ENCODE measurements at places on chromosomes 2 and 18.

DNA sequence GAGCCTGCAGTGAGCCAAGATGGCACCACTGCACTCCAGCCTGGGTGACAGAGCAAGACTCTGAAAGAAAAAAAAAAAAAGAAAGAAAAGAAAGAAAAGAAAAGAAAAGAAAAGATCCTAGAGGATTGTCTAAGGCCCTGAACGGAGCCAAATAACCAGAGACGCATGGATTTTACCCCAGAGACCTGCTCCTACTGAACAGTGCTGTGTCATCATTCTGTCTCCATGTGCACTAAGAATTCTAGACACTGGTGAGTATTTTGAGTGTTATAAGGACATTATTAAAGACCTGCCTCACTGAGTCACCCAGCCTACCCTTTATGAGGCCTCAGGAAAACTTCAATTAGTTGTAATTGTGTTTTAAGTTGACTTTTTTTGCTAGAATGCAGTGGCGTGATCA, 61.9 kb upstream of the RIOK3 start:
- DNase-seq = no peak

GRCh38 chr2:41498781-41499180, 549.0 kb upstream of the PKDCC start:
- DNase-seq = no peak

- no peak for DNase-seq
These were observed 481.1 kb downstream of the CBLN2 start for GRCh38 chr18:72063001-72063400.

DNA sequence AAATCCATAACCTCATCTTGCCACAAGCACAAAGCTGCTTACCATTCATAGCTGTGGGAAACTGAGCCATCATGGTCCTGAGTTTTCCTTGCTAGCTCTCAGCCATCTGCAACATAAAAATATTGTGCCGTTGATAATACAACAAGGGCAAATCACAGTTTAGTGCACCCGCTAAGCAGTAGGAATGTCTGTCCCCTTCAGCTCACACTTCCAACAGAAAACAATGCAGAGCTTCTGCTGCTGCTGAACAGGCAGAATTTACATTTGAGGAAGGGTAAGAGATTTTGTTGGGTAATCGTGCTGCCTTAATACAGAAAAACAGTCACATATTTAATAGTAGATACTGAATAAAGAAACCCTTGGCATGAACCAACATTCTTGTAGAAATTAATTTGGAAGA, 32.3 kb downstream of the ITSN2 start:
- no peak for DNase-seq

- no peak for DNase-seq
These were observed 23.5 kb upstream of the MTERF4 start for GRCh38 chr2:241125626-241126025.

DNA sequence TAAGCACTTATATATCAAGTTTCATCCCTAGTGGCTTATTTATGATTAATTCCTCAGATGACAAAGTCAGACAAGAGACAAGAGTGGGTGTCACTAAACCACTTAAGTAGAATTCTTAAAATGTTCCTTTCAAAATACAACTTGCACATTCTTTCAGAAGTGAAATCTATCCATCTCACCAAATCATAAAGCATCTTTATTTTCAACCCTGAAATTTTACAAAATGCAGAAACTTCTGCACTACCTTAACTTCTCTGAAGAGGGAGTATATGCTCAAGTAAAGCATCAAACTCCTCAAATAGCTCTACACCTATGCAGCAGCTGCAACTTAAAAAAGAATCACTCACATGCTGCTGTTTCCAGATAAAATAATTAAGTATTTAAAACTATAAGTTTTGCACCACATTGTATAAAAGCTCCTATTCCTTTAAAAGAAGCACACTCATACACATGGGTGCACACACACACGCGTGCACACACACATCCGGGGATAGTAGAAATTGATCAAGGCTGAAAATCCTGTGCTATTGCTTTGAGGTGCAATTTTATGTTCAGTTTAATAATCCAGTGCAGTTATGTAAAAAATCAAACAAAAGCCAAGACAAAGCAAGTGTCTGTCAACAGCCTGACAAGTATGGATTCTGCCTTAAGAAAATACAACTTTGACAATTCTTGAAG, 244.5 kb downstream of the TCF4 start:
- DNase-seq = no peak

- no peak for DNase-seq
These were observed 608 bp upstream of the VPS4B start for GRCh38 chr18:63422864-63423304.

- DNase-seq = no peak
These were observed 79.0 kb upstream of the ACAA2 start for GRCh38 chr18:49892148-49892924.

GRCh38 chr2:16507655-16508489, 157.8 kb downstream of the CYRIA start:
- peak; percentile 84 for DNase-seq

GRCh38 chr2:215756346-215756730, 257.0 kb downstream of the MREG start:
- DNase-seq = no peak

DNA sequence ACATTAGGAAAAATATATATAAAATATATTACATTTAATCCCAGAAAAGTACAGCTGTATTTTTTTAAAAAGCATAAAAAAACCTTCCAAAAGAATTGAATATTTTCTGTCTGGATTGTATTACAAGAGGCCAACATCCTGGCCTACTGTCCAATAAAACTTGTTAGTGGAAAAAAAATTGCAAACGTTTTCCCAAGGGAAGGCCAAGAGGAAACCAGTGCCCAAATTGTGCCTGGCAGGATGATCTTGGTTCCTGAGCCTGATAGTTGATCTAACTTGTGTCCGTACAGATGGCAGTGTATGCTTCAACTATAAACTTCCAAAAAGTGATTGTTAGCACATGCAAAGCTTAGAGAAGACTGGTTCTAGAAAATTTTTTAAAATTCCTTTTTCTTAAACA, 90.6 kb upstream of the LPIN2 start:
- no peak for DNase-seq

DNA sequence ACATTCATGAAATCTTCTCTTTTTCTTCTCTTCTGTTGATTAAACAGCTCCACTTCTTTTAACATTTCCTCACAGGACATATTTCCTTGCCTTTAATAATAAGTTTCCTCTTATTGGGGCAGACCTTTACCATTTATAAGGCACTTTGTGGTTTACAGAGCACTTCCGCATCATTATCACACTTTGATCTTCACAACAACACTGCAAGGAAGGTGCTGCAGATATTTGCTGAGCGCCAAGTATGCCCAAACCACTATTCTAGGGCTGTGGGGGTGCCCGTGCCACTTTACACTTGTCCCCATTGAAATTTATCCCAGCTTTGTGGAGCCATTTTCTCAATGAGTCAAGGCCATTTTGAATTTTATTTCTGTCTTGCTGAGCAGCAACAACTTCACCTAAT, 246.6 kb downstream of the SS18 start:
- DNase-seq = no peak

DNA sequence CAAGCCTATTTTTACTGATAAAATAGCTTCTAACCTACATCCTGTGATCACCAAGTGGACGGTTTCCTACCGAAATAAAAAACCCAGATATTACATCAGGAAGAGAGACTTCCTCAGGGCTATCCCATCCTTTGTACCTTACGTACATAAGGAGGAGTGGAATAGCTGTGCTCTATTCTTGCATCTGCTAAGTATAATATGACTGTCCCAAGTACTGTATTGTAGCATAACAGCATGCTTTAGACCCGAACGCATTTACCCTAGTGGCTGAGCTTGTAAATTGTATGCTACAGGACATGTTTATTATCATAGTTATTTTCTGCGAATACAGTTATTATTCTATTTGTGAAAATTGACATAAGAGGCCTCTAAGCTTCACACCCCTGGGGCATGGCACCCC, 302.4 kb downstream of the CLIP4 start:
- DNase-seq = no peak

GRCh38 chr2:12399240-12399639, 317.5 kb upstream of the TRIB2 start:
- DNase-seq = no peak

- no peak for DNase-seq
These were observed 183.1 kb downstream of the PID1 start for GRCh38 chr2:229087843-229088516.

DNA sequence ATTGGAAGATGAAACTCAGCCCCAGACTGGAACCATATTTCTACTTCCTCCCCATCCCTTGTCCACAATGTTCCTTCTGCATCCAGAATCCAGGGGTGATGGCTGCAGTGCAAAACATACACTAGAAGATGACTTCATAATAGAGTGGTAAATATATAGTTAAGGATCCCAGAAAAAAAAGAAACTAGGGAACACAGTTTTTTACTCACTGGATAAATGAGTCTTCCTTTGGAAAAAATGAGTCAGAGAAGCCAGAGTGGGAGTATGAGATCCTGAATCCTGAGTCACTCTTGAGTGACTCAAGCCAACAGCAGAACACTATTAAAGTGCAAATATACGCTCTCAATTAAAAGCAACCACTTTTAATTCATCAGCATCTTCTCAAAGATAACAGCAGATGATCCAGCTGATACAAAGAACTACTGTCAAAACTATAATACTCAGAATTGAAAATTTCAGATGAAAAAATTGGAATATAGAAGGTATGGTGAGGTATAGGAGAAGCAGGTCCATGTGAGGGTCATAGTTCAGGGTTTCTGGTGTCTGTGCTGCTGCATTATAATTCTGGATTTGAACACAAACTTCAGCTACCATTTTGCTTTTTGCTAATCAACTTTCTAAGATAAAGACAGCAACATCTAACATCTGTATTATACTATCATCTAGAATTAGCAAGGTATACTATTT, 987.2 kb upstream of the CDH2 start:
- no peak for DNase-seq

DNA sequence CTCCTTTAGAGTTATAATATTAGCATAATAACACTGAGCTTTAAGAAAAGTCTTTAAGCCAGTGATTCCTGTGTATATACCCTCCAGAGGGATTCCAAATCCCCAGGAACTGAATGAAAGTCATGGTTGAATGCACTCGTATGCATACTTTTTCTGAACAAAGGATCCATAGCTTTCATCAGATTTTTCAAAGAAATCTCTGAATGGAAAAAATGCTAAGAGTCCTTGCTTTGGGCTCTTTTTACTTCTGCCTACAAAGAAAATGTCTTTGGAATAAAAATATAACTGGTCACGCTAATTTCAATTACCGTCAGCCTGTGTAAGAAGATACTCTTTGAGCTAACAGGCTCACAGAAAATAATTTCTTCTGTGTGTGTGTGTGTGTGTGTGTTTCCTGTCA, 939.5 kb downstream of the ERBB4 start:
- no peak for DNase-seq

- DNase-seq = no peak
These were observed 78.2 kb downstream of the UBE2E3 start for GRCh38 chr2:181058378-181059269.

GRCh38 chr2:218811382-218811781, 20.2 kb downstream of the PRKAG3 start:
- no peak for DNase-seq

DNA sequence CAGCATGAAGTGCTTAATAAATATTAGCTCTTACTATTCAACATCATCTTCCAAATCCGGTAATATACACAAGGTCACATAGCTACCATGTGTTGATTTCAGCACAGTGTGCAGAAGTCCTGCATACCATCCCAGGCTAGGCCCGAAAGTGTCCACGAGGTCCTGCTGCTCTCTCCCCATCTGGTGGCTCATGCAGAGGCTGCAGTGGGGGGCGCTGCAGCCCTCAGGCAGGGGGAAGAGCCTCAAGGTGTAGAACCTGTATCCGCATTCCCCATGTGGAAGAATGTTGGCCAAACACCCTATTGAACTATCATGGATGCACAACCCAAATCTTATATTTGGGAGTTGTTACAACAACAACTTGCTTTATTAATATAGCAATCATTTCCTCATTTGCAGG, 88.5 kb downstream of the ST6GAL2 start:
- DNase-seq = no peak

DNA sequence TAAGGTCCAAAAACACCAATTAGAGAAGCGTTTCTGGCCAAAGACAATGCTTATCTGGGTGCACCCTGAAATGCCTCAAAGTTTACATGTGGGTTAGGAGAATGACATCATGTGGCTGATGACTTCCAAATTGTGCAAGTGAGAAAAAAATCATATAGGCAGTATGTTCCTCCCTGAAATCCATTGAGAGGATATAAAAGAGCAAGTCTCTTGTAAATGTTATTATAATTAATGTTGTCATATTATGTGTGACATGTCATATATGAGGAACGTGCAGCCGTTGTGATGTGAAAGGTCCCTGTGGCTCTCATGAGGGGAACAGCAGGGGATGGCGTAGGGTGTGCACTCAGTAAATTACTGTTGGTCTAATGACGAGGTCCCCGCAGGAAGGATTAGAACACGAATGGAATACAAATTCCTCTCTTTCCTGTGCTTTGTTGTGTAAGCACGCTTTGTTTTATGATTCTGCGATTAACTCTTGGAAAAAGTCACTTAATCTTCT, 290.8 kb downstream of the PRKCE start:
- no peak for DNase-seq

DNA sequence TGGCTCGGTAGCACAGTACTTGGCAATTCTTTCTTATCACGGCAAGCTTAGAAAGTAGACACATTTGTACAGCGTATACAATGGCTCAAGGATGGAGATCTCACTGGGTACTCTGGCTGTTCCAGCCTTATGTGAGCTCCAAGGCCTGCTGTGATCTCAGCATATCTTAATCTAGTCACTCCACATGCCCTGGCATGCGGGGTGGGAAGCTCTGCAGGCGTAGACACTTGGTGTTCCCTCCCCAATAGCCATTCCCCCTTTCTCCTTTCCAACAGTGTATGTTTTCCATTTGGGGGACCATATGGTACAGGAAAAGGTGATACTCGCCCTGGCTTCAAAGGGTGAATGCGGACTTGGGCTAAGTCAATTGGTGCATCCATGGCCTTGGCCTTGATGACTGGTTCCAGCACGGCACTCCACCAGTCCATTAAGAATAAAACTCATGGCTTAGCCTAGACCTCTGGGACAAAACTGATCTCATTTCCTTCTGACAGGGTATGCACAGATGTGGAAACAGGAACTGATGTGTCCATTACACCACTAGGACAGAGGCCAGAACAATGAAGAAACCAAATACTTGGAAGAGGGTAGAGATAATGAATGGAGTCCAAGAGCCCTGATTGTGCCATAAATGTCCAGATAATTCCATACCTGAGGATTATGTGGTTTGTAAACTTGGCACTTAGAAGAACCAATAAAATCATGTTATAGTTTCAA, 28.4 kb downstream of the TGIF1 start:
- DNase-seq = no peak

DNA sequence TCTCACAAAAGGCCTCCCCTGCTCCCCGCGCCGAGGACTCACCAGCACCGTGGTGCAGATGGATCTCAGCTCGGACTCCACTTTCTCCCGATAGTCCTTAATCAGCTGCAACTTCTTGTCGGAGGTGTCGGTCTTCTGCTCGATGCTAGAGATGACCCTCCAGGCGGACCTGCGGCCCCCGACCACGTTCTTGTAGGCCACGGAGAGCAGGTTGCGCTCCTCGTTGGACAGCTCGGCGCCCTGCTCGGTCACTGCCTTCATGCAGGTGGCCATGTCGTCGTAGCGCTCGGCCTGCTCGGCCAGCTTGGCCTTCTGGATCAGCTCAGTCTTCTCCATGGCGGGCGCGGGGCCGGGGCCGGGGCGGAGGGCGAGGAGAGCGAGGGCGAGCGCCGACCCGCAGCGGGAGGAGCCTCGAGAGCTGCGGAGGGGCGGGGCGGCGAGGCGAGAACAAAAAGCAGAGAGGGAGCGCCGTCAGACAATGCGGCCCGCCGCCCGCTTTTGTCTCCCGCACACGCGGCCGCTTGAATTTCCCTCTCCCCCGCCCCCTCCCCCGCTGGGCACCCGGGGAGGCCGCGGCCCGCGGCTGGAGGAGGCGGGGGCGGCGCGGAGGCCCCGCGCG, 571 bp downstream of the YWHAQ start:
- DNase-seq = peak; percentile 92

GRCh38 chr2:217797165-217797564, 205.6 kb downstream of the TNS1 start:
- DNase-seq = peak; percentile 41
